ENCODE measurements at places on chromosomes 7 and 10.

DNA sequence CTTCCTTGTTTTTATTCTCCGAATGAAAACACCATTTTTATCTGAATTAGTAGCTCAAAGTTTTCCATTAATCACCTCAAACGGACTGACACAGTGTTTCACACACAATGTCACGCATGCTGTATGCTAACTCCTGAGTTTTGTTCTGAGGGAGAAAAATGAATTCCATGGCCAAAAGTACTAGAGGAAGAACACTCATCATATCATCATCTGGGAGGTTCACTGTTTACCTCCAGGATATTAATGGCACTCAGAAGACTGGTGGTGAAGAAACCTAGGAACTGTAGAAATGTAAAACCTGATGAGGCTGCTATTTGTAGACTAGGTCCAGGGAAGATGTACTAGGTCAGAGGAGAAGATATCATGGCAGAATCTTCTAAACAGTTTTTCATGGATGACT lies 395.6 kb upstream of the ETV1 start:
- peak; percentile 20 for DNase-seq

DNA sequence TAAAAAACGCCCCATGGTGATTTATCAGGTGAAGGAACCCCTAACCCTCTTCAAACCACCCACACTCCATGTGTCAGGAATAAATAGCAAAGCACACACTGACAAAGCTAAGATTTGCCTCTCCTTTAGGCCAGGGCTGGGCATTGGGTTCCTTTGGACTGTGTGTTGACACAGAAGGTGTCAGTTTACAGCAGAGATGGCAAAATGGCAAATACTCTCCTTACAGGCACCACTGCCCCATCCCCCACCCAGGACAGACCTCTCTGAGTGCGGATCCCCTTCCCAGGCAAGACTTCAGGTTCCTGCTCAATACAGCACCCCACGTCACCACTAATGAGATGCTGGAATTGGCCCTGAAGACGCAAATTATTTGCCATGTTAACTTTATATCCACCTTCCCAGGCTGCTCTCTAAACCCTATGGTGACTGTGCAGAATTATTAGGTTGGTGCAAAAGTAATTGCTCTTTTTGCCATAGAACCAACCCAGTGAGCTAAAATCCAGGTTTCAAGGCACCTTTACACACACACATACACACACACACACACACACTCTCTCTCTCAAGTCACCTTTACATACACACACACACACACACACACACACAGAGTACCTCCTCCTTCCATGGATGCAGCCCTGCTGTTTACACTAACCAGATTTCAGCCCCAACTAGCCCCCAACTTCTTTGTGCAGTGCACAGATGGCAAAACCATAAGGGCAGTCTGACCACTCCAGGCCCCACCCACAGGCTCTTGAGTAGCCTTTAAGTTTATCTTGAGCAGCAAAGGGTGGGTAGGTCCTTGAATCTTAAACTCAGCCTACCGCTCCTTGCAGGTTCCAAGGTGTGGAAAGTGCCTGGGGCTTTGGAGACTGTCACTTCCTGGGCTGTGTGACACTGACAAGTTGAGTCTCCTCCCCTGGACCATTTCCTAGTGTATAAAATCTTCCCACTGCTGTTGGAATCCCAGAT lies 4.0 kb upstream of the ZCCHC24 start:
- DNase-seq, result no peak

DNA sequence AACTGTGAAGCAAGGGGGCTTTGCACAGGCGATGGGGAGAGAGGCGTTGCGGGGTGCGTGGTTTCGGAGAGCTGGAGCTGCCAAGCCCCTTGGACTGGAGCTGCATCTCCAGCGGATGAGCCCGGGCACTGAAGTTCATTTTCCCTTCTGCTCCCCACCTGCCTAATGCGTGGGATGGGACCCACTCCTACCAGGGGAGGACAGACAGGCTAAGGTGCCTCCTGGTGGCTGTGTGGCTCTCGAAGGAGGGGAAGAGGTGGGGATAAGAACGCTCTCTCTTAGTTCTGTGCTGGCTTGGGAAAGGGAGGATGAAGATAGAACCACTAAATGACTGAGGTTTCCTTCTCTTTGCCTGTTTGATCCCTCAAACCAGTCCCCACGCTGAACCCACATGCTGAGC lies 177.6 kb upstream of the PITRM1 start:
- no peak for DNase-seq

DNA sequence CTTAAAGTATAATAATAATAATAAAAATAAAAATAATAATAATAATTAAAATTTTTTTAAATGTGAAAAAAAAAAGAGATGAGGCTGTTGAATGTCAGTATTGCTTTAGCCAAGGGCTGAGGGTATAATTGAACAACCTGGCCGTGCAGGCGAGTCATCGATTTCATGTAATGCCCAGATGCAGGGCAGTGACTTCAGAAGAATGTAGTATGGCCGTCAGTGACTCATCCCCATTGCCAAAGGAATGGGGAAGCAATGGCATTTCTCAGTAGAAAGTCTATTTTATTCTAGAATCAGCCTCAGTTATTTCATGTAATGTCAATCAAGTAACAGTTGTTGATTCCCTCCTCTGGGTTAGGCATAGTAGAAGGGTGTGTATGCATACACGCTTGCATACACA lies 516.4 kb downstream of the GLRX3 start:
- no peak for DNase-seq

- peak; percentile 54 for DNase-seq
Measured at GRCh38 chr10:60105295-60105695, 198.9 kb upstream of the CCDC6 start.

DNA sequence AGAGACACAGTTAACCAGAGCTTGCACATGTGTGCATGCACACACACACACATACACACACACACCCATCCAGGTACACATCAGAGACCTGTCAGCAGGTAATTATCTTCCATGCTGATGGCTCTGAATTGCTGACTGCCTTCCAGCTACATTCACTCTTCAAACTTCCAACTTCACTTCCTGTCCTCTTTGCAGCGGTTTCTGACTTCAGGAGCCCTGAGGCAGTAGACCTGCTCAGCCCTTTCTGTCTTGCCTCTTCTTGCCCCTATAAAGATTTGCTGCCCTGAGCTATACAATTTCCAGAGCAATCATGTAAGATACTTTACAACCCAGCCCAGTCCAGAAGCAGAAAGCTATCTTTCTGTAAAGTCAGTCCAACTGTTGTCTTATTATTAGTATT lies 310.2 kb downstream of the FGFR2 start:
- DNase-seq, result no peak

- no peak for DNase-seq
Measured at GRCh38 chr7:43570688-43571365, 12.1 kb upstream of the STK17A start.

GRCh38 chr7:37105762-37106161 lies 342.9 kb downstream of the ELMO1 start:
- DNase-seq, result no peak

GRCh38 chr10:75600833-75601232 lies 169.4 kb downstream of the LRMDA start:
- no peak for DNase-seq

- peak; percentile 75 for DNase-seq
Measured at GRCh38 chr7:46220066-46220630, 299.1 kb upstream of the IGFBP3 start.

DNA sequence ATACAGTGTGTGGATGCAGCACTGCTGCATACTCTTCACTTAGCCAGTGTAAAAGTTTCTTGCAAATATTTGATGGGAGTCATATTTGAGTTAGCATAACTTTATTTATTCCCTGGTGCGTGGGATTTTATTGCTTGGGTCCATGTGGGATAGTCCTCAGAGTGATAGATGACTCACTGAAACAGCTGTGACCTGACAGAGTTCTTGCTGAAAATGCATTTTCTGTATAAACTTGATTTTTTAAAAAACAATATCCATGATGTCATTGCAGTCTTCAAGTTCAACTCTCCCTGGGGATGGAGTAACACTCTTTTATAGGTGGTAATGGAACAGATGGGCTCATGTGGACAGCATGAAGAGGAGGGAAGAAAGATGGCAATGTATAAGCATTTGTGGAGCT lies 310.0 kb downstream of the PPP1R3A start:
- DNase-seq, result no peak

DNA sequence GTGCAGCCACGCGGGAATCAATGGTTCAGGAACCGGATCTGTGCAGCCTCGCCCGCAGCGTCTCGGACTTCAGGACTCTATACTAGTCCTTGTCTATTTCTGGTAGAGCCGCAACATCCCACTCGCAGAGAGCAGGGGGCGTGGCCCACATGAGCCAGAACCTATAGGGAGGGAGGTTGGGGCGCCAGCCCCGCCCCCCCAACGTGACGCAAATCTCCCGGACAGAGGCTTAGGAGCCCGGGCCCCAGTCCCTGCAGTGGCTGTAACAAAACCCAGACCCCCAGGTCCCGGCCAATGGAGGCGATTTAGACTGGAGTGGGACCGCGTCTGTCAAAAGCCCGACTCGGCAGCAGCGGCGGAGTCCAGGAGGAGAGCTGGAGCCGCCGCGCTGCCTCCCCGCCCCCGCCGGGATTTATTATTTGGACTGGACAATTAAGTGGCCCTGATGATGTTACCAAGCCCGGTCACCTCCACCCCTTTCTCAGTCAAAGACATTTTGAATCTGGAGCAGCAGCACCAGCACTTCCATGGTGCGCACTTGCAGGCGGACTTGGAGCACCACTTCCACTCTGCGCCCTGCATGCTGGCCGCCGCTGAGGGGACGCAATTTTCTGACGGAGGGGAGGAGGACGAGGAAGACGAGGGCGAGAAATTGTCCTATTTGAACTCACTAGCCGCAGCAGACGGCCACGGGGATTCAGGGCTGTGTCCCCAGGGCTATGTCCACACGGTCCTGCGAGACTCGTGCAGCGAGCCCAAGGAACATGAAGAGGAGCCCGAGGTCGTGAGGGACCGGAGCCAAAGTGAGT lies at the start of gene NKX2-3:
NKX2-3 (plus strand) TSS at position 256 of the 809 bp plus-strand sequence; CDS start at position 446, 190 bp downstream.
- DNase-seq, result peak; percentile 58

- DNase-seq, result no peak
Measured at GRCh38 chr7:42198296-42198695, 38.7 kb downstream of the GLI3 start.

DNA sequence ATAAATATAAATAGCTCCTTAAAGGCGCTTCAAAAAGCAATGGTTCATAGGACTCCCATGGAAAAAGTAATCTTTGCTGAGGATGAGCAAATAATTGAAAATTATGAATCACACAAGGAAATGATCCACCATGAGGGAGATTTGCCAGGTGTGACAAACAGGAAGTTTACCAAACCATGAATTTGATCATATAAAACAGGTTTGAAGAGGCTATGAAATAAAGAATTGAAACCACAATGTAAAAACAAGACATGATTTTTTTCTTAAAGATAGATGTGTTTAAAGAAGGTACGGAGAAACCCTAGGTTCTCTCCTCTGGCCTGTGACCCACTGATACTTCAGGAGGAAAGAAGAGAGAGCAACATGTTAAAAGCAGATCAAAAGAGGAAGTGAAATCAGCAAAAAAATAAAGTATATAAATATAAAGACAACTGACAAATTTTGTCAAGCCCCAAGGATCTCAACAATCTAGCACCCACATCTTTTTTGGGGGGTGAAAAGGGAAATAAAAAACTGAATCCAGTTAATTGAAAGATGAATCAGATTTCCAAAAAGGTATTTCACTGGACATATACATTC lies 111.3 kb upstream of the ASAH2 start:
- DNase-seq, result no peak

DNA sequence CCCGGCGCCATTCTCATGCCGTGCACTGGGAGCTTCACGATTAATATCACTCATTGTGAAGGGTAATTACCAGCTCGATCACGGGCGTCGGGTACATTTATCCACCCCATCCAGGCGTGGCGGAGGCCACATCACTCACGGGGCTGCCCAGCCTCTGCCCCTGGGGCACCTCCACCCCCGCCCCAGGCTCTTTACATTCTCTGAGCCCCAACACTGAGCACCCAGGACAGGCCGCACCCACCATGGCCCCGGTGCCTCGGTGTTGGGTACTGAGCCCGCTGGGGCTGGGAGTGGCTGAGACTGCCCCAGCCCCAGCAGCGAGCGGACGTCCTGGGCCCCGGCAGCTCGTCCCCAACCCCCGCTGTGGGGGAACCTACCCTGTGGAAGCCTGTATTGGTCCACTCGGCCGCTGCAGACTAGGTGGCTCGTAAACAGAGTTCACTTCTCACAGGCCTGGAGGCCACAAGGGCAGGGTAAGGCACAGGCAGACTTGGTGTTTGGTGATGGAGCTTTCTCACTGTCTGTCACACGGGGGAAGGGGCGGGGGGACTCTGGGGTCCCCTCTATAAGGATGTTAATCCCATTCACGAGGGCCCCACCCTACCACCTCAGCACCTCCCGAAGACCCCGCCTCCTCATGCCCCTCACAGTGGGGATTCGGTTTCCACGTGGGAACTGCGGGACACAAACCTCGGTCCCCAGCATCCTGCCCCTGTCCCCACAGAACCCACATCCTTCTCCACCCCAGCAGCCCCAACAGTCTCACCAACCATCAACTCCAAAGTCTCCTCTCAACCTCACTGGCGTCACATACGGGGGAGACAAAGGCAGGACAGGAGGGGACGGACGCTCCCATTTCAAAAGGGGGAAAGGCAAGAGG lies 184.1 kb downstream of the ELFN1 start:
- DNase-seq, result no peak

DNA sequence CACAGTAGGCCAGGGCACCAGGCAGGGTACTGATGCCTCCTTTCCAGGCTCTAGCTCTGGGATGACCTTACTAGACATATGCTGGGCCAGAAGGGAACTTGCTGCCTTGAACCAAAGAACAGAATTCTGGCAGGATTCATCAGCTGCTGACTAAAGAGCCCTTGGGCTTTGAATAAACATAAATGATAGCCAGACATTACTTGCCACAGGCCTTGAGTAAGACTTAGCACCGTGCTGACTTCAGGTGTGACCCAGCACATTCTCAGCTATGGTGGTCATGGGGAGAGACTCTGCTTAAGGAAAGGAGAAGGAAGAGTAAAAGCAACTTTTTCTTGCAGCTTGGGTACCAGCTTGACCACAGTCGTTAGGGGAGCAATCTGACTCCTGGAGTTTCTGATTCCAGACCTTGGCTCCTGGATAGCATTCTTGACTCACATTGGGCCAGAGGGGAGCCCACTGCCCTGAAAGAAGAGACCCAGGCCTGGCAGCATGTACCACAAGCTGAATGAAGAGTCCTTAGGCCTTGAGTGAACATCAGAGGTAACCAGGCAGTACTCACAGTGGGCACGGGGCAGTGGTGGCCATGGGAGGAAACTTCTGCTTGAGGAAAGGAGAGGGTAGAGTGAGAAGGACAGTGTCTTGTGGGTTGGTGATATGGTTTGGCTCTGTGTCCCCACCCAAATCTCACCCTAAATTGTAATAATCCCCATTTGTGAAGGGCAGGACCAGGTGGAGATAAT lies 926.1 kb upstream of the SORCS1 start:
- no peak for DNase-seq

DNA sequence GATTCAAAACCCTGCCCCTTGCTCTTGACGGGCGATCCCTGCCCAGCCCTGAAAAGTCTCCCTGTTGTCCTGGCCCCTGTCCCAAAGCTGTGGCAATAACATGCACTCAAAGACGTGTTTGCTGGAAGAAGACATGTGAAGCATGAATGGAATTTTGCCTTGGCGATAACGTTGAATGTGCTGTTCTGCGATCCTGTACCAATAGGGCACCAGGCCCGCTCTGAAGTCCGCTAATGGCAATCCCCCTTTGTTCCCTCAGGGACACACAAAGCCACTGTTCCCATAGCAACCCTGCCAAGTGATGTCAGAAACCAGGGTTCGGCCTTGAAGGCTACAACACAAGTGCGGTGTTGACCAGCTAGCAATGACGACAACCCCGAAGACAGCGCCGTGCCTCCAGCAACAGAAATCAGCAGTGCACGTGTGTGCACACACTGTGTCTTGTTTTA lies 284.6 kb downstream of the KLF6 start:
- peak; percentile 78 for DNase-seq

Data from fibroblast of skin of right biceps (primary cell).